ENCODE measurements at places on chromosomes 11 and 22.

DNA sequence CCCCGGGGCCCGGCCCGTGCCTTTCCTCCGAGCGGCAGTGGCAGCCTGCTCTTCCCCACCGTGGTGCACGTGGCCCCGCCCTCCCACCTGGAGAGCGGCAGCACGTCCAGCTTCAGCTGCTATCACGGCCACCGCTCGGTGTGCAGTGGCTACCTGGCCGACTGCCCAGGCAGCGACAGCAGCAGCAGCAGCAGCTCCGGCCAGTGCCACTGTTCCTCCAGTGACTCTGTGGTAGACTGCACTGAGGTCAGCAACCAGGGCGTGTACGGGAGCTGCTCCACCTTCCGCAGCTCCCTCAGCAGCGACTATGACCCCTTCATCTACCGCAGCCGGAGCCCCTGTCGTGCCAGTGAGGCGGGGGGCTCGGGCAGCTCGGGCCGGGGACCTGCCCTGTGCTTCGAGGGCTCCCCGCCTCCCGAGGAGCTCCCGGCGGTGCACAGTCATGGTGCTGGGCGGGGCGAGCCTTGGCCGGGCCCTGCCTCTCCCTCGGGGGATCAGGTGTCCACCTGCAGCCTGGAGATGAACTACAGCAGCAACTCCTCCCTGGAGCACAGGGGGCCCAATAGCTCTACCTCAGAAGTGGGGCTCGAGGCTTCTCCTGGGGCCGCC lies 11.9 kb downstream of the C22orf31 start:
- DNase-seq = no peak

DNA sequence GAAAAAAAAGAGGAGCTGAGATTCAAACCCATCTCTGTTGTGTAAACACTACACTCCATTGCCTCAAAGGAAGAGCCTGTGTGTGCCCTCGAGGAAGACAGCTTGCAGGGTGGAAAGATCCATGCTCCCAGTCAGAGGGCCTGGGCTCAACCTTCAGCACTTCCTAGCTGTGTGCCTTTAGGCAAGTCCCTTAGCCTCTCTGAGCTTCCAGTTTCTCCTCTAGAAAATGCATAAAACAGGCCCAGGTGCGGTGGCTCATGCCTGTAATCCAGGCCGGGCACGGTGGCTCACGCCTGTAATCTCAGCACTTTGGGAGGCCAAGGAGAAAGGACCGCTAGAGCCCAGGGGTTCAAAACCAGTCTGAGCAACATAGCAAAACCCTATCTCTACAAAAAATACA lies 4.6 kb upstream of the ARFGAP2 start:
- no peak for DNase-seq

- DNase-seq = no peak
Measured at GRCh38 chr11:26608507-26609146, 36.6 kb upstream of the MUC15 start.

DNA sequence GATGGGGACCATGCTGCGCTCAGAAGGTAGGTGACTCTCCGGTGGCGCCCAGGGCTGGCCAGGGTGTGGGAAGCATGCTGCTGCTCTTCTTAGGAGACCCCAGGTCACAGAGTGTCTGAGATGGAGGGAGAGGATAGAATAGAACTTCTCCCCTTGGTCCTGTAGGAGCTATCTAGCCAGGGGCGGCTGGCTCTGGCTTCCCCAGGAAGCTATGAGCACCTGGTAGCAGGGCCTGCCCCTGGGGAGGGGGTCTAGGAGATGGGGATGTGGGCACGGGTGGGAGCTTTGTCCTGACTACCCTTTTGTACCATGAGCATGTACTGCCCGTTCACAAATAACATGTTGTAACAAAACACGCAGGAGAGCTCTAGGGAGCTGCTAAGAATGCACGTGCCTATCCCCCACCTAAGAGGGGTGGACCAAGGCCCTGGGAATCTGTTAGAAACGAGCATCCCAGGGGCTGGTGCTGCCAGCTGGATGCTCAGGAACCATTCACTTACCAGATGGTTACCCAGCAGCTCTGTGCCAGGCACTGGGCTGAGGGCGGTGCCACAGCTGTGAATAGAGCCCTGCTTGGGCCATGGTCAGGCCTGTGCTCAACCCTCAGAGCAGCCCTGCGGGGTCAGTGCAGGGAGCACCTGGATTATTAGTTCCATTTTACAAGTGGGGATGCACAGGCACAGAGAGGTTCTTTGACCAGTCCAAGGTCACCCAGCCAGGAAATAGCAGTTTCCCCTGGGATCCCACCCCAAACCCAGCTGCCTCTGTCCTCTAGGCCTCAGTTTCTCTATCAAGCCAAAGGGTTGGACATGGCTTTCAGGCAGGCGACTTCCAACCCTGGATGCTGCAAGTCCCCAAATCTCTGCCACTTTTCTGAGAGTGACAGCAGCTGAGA lies 2.2 kb downstream of the SLC39A13 start:
- DNase-seq = no peak

DNA sequence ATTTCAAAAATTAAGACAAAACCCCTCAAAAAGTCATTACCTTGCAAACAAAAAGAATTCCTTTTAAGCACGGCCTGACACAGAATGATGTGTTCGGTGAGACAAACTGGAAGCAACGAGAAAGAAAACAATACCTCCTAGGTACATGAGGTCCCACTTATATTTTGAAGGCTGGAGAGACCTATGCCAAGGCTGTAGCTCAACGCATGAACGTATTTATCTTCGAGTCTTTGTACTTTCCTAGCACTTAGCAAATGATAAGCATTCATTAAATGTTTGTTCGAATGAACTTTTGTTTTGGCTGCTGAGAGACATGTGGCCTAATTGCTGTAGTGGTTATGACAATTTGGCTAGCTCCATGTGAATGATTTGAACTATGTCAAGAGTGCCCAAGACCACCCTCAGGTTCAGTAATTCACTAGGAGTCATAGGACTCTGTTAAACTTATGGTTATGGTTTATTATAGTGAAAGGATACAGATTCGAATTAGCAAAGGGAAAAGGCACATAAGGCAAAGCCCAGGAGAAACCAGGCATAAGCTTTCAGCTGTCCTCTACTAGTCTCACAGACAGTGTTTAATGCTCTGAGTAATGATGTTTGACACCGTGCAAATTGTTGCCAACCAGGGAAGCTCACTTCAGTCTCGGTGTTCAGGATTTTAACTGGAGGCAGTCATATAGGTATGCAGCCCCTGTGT lies 26.0 kb upstream of the HORMAD2 start:
- no peak for DNase-seq

DNA sequence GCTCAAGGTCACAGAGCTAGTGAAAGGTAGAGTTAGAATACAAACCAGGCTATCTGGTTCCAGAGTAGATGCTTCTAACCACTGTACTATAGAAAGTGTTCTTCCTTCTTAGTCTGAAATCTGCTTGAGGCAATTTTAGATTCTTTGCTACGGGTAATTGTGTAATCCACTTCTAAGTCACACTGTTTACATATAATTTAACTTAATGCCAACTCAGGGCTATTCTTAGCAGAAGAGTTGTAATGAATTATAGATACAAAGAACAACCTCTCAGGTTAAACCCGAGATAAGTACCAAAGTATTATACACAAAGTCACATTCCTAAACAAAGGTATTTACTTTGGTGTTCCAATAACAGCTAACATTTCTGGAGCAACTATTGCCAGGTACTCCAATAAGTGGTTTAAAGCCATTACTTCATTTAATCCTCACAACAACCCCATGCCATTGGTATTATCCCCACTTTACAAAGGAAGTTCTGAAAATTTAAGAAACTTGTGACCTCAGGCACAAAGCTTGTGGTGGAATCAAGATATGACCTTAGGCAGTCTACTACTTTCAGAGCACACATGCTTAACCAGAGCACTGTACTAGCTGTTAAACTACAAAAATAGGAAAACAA lies 31.1 kb upstream of the DDI1 start:
- no peak for DNase-seq

DNA sequence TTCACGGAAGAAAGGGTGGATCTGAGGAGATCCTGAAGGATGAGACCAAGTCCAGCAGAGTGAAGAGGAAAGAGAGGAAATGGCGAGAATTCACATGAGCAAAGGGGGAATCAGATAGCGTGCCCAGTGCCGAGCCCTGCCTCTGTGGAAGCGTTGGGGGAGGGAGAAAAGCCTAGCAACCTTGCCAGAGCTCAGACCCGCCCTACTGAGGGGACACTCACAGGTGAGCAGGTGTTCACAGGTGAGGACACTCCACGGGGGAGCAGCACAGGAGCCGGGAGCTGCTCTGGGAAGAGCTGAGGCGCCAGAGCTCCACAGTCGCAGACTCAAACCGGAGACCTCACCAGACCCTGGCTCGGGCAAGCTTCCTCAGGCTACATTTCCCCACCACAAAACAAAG lies 56.2 kb downstream of the MICAL3 start:
- DNase-seq = no peak

- no peak for DNase-seq
Measured at GRCh38 chr11:105032495-105032894, 2.4 kb downstream of the CASP1 start.

- no peak for DNase-seq
Measured at GRCh38 chr22:37411655-37412054, 15.6 kb downstream of the ELFN2 start.

- no peak for DNase-seq
Measured at GRCh38 chr22:30438559-30438958, 13.0 kb downstream of the MTFP1 start.

- no peak for DNase-seq
Measured at GRCh38 chr11:57514538-57515331, 767 bp downstream of the SLC43A1 start.

All from progenitor cell of endocrine pancreas (in vitro differentiated cells).